ENCODE measurements at places on chromosomes 1 and 21. TPM values are rescaled to one million over a fixed set of nuclear protein-coding genes. Genes with fewer than 3 reads are reported as not detected.

GRCh38 chr1:205316161-205316566 is 5.4 kb downstream of the NUAK2 start:
- DNase-seq: no peak

- peak; percentile 40 for DNase-seq
These were observed 3.4 kb downstream of the CEP85 start for GRCh38 chr1:26237230-26237966.

DNA sequence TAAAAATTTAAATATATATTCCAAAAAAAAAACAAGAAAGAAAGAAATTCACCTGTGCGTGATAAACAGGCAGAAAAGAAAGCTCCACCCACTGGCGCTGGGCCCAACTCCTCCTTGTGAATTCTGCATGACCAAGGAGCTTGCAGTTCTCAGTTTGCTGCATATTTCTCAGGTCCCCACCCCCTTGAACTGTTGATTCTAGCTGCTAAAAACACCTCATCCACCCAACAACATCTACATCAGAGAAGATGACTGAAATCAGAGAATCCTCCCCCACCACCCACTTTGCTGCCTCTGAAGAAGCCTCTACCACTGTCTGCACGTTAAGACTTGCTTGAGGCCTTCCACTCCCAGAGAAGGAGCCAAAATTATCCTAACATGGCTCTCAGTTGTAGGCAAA is 104.8 kb downstream of the RGS2 start:
- DNase-seq: no peak

GRCh38 chr1:223135176-223135942 is 7.7 kb downstream of the TLR5 start:
- DNase-seq: no peak

GRCh38 chr1:207186503-207186902 is 82.5 kb downstream of the C4BPA start:
- no peak for DNase-seq

DNA sequence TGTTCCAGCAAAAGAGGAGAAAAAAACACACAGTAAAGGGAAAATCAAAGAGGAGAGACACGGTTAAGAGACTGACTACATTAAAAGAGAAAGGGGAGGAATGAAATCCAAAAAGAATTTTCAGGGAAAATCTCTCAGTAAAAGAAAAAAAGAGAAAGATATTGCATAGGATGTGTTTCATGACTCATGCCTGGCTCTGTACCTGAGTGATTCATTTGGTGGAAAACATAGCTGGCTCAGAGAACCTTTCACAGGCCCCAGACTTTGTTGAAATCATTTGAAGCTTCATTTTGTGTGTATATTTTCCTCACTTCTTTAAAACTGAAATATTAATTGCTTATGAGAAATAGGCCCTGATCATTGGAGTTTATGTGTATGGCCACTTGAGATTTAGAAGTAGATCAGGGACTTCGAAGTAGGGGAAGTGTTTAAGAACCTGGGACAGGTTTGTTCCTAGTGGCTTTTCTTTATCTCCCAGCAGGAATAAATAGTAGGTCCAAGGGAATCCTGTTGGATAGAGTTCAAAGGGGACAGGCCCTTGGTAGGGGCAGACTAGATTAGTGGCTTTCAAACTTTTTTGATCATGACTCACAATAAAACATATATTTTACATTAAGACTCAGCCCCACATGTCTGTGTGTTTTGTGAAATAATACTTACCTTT is 239.1 kb upstream of the SGIP1 start:
- DNase-seq: no peak

DNA sequence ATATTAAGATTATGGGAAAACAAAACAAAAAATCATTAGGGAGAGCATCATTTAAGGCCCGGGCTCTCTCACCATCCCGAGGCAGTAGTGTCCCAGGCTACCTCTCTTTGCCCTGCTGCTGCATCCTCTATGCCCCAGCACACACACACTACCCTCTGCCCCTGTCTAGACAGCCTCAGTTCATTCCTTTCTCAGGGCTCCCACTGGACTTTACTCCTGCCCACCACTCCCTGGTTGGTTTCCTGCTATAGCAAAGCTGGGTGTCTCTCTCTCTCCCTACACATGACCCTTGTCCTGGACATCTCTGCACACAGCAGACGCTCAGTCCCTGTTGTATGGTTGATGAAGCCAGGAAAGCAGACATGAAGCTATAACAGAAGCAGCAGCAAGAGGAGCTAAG is 30.7 kb downstream of the GNG12 start:
- no peak for DNase-seq

GRCh38 chr21:42654913-42655795 is 1.7 kb downstream of the PDE9A start:
- DNase-seq: no peak

- DNase-seq: peak; percentile 64
These were observed 40.2 kb downstream of the IL12RB2 start for GRCh38 chr1:67347688-67348472.

DNA sequence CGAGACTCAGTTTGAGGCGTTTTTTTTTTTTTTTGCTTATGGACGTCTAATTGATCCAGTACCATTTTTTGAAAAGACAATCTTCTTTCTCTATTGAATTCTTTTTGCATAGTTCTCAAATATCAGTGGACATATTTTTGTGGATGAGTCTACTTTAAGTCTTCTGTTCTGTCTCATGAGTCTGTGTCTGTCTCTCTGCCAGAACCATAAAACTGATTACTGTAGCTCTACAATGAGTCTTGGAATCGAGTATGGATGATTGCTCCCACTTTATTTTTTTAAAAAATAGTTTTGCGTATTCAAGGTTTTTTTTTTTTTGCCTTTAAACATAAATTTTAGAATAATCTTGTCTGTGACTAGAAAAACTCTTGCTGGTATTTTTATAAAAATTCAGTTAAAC is 323.5 kb downstream of the ZNF326 start:
- DNase-seq: no peak

DNA sequence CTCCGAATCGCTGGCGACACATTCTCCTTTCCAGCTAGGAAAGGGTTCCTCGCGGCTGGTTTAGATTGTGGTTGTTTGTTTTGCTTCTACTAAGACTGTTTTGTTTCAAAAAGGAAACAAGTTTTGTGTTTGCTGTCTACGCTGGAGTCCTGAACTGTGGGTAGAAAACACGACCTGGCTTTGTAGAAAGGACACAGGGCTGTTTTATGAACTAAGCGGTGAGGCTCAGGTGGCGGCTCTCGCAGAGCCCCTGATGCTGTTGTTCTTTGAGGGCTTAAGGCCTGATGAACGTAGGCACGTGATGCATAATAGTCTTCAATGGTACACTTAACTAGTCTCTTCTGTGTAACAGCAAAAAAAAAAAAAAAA is 27.0 kb upstream of the FHAD1 start:
- no peak for DNase-seq

DNA sequence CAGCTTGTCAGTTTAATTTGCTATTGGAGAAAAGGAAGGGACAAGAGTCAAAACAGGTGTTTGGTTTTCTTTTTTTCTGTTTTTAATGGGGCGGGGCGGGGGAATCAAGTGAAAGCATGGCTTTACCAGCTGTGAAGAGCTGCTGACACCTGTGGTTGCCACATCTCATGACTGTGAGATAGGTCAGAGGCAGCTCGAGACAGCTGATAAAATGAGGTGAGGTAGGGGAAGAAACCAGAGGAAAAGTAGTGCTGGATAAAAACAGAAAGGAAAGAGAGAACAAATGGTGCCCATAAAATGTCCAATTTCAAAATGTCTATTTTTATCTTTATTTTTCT is 272.3 kb downstream of the NEGR1 start:
- no peak for DNase-seq

GRCh38 chr1:243526180-243526579 is 270.3 kb downstream of the SDCCAG8 start:
- no peak for DNase-seq

Gene DNAJC28
- 0.54 TPM for total RNA-seq

Gene NPR1
- total RNA-seq: 0.27 TPM

Gene SLAMF9
- total RNA-seq: under 0.01 TPM

Gene B3GALT2
- total RNA-seq: not detected

Gene WNT4
- under 0.01 TPM for total RNA-seq

Gene GRIK1
- not detected for total RNA-seq

Gene KCNE2
- not detected for total RNA-seq

Gene PADI1
- not detected for total RNA-seq

Gene THEM4
- 18.3 TPM for total RNA-seq

Gene RASSF5
- 19.1 TPM for total RNA-seq

All from hematopoietic multipotent progenitor cell (in vitro differentiated cells).